ENCODE measurements at places on chromosomes 7 and 10.
A peak's percentile ranks its signal among the peaks of the same experiment; 100 is the strongest.

- H3K27me3 ChIP-seq = no peaks in the 10 kb centered on the region
- H3K27ac ChIP-seq = no peak overlapping the region
- H3K4me3 ChIP-seq = no peak overlapping the region
- no peaks in the 10 kb centered on the region for H3K4me1 ChIP-seq
These were observed 9.6 kb downstream of the ELMO1 start for GRCh38 chr7:37438906-37439652.

- peaks cover 11% of the 10 kb centered on the region for H3K36me3 ChIP-seq
- peak; percentile 52 for DNase-seq
- peak overlapping the region; percentile 83 for H3K4me3 ChIP-seq
- no peaks in the 10 kb centered on the region for H3K27me3 ChIP-seq
- peaks cover 14% of the 10 kb centered on the region for H3K4me1 ChIP-seq
These were observed 563 bp downstream of the STAM start for GRCh38 chr10:17644485-17644943.

GRCh38 chr10:104664205-104664604 is 23.1 kb downstream of the SORCS3 start:
- H3K4me1 ChIP-seq = no peaks in the 10 kb centered on the region
- DNase-seq = no peak

GRCh38 chr7:76281006-76281705 is 21.3 kb upstream of the HSPB1 start:
- peak; percentile 83 for DNase-seq
- 0 out of 2 replicates have a peak, but pooled peaks cover 3% of the 10 kb centered on the region for H3K4me1 ChIP-seq
- no peaks in the 10 kb centered on the region for H3K36me3 ChIP-seq
- H3K4me3 ChIP-seq = peak overlapping the region; percentile 68
- no peak overlapping the region for H3K27ac ChIP-seq

DNA sequence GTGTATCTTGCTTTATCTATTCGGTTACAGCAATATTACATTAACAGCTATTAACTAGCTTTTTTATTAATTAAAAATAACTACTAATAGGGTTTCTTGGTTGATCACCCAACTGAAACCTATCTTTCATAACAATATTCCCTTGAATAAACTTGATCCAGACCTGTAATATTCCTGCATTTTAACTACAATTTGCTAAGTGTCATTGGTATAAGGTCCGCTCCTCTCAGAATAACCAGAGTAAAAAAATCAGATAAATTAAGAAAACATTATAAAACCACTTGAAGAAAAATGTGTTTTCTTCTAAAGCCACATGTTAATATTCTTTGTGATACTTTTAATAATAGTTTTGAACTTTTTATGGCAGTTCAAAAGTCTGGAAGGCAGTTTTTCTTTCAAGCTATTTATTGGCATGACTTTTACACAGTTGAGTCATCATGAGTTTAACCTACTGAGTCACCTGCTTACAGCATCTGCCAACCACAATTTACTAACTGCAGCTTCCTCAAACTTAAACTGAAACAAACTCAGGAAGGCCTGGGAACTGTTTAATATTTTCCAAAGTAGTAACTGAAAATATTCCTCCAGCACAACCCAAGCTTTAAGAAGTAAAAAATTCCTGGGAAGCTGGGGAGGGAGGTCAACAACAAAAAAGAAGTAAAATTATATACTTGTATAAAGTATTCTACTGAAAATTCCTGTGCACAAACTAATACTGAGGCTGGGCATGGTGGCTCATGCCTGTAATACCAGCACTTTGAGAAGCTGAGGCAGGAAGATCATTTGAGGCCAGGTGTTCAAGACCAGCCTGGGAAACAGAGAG is 103.2 kb downstream of the NRBF2 start:
- DNase-seq = no peak
- H3K36me3 ChIP-seq = peaks cover 13% of the 10 kb centered on the region
- H3K27ac ChIP-seq = peak overlapping the region; percentile 88

DNA sequence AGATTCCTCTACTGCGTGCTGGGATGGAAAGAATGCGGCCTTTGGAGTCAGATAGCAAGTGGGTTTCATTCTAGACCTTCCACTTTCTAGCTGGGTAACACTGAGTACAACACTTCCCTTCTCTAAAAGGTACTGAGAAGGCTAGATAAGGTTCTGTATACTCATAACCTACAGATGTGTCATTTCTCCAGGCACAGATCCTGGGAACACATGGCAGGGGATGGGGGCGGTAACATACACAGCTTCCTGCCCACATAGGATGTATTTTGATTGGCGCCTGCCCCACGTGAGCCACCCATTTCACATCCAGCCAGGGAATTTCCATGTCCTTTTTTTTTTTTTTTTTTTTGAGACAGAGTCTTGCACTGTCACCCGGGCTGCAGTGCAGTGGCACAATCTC is 31.8 kb downstream of the KLRG2 start:
- DNase-seq = no peak
- no peak overlapping the region for H3K4me3 ChIP-seq
- H3K36me3 ChIP-seq = no peaks in the 10 kb centered on the region
- no peaks in the 10 kb centered on the region for H3K4me1 ChIP-seq
- no peaks in the 10 kb centered on the region for H3K27me3 ChIP-seq
- H3K27ac ChIP-seq = no peak overlapping the region
